ENCODE measurements at places on chromosomes 1 and 21.

DNA sequence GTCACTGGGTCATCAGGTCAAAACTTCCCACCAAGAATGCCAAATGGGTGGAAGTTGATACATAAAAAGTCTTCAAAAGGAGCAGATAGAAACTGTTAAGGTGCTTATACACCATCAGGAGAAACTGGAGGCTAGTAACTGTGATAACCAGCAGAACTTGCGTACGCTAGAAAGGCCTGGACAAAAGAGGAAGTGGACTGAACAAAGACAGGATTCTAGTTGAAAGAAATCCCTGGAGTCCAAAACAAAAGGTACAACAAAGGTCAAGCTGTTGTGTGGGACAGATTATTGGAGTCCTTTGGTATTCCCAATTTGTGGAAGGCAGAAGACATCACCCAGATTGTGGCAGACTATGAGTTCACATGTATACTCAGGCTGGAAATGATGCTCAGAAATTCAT lies 215.8 kb upstream of the PBX1 start:
- DNase-seq = no peak

GRCh38 chr1:235712812-235713211 lies 63.2 kb upstream of the GNG4 start:
- no peak for DNase-seq

DNA sequence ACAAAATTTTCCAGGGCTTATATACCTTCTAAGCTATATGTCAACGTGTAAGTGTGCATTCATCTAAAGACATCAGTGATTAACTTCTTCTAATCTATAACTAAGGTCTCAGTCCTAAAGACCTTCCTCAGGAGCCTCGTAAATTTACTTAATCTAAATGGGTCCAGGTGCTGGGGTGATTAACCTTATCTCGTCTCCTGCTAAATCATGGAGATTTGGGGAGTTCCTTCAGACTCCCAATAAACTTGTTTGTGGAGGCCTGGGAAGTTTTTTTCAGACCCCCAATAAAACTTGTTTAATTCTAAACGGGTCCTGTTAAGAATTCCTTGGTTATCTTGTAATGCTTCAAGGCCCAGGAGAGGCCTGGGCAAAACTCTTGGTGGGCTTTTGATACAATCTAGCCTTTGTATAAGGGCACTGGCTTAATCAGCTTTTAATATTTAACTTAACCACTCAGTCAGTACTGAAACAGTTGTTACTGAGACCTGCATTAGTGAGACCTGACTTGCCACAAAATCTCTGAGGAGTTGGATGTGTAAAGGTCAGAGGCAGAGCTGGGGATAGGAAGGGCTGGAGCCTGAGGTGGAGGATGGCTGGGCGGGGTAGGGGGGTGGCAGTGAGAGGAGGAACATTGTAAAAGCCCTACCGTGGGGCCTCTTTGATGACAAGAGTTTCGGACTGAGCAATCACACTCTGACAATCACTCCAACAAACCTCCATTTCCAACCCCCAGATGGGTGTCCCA lies 6.2 kb upstream of the HMGCS2 start:
- DNase-seq = no peak

GRCh38 chr1:207828485-207829158 lies 76.8 kb downstream of the CD46 start:
- peak; percentile 70 for DNase-seq

GRCh38 chr1:9607352-9607751 lies 18.6 kb downstream of the TMEM201 start:
- DNase-seq = no peak

GRCh38 chr1:230240446-230241086 lies 173.5 kb downstream of the GALNT2 start:
- DNase-seq = no peak

GRCh38 chr21:36491209-36491910 lies 11.4 kb upstream of the CLDN14 start:
- DNase-seq = no peak

GRCh38 chr1:151372058-151372934 lies at the start of gene SELENBP1:
Gene SELENBP1 (minus strand): TSS chr1:151372705. CDS start chr1:151372641, 64 bp downstream.
- no peak for DNase-seq

DNA sequence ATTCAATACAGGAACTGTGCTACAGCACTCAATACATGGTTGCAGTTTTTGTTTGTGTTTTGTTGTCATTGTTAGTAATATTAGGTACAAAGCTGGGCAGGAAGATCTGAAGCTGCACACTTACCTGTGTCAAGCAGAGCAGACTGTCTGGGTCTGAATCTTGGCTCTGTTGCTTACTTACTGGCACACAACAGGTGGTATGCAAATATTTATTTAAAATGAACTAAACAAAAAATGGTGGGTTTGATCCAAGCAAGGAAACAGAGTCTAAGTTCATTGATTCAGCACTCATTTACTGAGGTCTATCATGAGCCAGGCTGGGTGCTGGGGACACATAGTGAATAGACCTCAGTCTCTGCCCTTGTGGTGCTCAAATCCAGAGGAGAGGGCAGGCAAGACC lies 230.4 kb downstream of the OMA1 start:
- no peak for DNase-seq

DNA sequence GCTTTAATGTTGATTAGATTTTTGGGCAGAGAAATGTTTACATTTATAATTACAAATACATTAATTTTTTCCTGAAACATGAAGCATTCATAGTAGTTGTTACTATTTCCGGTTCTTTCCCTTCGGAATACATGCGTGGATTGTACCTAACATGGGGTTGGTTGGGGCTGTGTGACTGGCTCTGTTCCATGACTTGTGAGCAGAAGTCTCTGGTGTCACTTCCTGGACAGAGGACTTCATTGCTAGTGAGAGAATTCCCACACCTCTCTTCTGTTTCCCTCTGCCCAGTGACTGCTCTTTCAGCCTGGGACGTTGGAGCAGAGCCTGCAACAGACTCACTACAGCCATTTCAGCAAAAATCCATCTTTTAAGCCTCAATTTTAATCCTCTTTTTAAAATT lies 231.4 kb downstream of the GRIK1 start:
- no peak for DNase-seq

DNA sequence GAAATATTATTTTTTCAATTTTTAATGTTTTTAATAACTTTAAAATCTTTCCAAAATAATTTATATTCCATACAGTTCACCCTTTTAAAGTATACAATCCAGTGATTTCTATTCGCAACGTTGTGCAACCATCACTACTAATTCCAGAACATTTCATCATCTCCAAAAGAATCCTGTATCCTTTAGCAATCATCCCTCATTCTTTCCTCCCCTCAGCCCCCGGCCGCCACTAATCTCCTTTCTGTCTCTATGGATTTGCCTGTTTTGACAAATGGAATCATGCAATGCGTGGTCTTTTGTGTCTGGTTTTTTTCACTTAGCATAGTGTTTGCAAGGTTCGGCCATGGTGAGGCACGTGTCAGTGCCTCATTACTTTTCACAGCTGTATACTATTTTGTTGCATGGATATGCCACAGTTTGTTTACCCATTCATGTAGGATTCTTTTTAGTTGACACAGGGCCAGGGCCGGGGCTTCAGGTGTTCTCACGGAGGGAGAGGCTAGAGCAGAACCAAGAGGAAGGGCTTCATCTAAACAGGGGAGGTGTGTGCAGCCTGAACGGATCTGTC lies 40.6 kb upstream of the ZBTB40 start:
- no peak for DNase-seq

DNA sequence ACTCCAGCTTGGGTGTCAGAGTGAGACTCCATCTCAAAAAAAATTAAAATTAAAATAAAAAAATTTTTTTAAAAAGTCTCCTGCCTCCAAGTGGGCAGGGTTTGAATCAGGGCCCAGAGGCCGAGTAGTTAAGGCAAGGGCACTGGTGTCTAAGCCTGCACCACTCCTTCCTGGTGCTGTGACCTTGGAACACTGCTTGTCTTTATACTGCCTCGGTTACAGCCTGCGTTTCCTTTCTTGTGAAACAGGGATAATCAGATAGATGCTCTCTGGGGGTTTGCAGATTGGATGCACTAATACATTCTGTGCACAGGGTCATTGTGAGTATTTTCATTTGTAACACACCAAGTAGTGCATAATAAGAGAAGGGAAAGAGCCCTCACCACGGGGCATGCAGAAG lies 58.4 kb upstream of the EFHD2 start:
- no peak for DNase-seq

DNA sequence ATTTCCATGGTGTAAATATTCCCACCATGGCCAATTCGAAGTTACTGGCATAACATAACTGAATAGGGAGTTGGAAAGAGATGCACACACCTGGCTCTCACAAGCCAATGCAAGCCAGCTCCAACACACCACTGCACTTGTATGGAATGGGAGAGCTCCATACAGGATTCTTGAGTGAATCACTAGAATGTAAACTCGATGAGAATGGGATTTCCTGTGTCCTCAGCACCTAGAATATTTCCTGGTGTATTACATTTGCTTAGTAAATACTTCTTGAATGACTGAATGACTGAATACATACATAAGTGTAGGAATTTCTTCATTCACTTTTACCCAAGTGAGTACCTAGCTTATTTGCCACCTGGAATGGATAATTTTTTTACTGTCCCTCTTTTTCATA lies 16.2 kb upstream of the PPIE start:
- DNase-seq = no peak

GRCh38 chr1:110676970-110677369 lies 2.2 kb upstream of the KCNA3 start:
- peak; percentile 23 for DNase-seq

DNA sequence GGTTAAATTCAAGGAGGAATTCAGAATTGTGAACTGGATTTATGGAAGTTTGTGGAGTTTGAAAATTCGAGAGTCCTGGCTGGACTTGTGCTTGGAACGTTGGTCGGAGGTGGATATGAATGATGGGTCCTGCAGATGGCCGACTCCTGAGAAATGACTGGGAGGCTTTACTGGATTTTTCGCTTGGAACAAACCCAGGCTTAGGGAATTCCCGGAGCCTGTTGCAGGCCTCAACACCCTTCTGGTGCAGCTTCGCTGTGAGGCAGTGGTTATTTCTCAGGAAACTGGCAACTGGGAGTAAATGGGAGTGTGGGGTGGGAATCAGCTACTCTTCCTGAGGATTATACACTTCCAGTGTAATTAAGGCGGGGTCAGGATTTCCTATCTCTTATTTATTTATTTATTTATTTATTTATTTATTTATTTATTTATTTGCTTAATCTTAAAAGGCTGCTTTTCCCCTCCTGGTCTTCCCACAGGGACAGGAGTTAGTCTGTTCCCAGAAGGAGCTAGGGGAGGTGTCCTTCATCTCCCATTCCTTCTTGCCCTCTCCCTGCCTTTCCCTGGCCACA lies 21.1 kb downstream of the MAPKAPK2 start:
- no peak for DNase-seq

DNA sequence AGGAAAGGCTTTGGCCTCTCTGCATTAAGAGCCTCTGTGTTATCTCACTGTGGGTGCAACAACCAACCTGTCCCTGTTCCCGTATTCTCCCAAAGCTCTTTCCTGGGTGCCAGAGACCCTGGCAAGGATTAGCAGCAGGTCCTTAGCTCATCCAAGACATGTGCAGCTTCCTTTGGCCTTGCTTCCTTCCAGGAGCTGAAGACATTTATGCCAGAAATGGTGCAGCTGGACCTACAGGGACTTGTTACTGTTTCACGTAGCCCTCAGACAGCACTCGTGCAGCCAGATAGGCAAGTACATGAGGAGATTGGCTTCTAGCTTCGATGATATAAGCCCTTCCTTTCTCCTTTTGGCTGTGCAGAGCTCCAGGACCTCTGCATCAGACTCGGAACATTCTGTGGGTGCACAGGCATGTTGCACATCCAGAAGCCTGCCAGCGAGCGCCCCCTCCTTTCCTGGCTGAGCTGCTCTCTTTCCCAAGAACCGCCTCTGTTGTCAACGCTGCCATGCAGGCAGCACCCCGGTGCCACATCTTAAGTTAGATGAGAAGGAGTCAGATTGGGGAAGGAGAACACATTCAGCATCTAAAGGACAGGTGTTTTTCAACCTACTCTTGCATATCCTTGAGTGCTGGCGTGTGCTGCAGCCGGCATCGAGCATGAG lies 284.5 kb upstream of the PLXNA2 start:
- no peak for DNase-seq

- no peak for DNase-seq
These were observed 103.5 kb upstream of the ST6GALNAC5 start for GRCh38 chr1:76763738-76764137.

DNA sequence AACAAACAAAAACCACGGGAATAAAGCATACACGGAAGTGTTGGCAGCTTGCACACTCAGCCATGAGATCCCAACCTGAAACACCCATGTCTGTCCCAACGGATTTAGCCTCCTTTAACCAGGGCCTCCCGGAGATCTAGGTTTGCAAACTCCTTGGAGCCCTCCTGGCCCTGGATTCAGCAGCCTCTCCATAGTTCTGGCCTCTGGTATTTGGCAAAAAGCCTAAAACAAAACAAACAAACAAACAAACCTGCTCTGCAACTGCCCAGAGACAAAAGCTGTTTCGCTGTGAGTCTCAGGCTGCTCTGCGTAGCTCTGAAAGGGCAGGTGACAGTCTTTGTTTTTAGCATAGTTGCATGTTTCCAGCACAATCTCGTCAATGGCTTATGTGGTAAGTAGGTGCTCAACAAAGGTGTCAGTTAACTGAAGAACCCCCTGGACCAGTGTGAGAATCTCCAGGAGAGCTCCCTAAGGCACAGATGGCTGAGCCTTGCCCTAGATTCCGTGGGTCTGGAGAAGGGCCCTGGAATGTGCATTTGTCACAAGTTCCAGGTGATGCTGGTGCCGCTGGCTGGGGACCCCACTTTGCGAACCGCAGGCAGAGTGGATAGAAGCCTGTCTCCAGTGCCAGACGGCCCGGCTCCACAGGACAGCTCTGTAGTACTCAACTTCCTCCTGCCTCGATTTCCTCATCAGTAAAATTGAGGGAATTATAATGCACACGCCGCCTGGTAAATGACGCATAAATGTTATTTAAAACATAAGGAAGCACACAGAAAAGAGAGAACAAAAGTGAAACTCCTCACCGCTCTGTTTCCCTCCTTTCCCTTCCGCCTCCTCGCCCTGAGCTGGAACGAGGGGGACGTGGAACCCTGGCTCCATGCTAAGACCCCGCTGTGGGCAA lies 86.2 kb downstream of the RIPK4 start:
- no peak for DNase-seq

GRCh38 chr1:157955221-157955620 lies 38.2 kb upstream of the KIRREL1 start:
- DNase-seq = no peak

DNA sequence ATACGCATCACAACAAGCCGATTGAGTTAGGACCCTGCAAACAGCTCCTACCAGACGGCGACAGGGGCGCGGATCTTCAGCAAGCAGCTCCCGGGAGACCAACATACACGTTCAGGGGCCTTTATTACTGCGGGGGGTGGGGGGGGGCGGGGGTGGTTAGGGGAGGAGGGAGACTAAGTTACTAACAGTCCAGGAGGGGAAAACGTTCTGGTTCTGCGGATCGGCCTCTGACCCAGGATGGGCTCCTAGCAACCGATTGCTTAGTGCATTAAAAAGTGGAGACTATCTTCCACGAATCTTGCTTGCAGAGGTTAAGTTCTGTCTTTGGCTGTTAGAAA lies 162.0 kb downstream of the RUNX1 start:
- no peak for DNase-seq

DNA sequence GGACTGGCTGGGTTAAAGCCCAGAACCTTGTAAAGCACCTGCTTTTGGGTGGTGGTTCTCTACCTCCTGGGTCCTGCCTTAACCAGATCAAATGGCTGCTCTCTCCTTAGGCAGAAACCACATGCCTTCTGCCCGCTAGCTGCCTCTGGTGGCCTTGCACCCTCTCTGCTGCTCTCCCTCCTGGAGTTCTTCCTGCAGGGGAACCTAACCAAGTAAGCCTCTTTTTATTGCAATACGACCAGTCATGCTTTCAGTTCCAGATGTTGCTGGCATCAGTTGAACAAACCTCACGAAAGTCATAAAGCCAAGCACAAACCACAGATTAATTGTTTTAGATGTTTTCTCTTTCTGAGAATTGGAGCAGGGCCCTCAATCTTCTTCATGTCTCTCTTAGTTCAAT lies 118.9 kb downstream of the GDAP2 start:
- no peak for DNase-seq
